Activated CD4-positive, alpha-beta T cell treated with anti-CD3 and anti-CD28 coated beads for 4 hours (primary cell): ENCODE measurements at places on chromosomes 16 and 17.

- no peak for DNase-seq
Observed at GRCh38 chr17:13323990-13324389, 277.7 kb downstream of the HS3ST3A1 start.

- no peak for DNase-seq
Observed at GRCh38 chr16:54933281-54934011, 2.8 kb downstream of the IRX5 start.

- no peak for DNase-seq
Observed at GRCh38 chr16:4859900-4860255, 12.6 kb downstream of the UBN1 start.

DNA sequence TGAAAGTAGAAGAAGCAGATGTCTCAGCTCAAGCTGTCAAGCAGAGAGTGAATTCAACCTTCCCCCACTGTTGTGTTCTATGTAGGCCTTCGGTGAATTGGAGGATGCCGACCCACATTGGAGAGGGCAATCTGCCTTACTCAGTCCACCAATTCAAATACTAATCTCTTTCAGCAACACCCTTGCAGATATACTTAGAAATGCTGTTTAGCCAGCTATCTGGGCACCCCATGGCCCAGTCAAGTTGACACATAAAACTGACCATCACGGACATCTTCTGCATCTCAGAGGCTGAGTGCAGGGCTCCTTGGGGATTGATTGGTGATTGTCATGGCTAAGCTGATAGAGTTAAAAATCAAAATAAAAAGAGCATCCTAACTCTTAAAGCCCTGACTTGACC, 58.3 kb downstream of the IRX3 start:
- no peak for DNase-seq

DNA sequence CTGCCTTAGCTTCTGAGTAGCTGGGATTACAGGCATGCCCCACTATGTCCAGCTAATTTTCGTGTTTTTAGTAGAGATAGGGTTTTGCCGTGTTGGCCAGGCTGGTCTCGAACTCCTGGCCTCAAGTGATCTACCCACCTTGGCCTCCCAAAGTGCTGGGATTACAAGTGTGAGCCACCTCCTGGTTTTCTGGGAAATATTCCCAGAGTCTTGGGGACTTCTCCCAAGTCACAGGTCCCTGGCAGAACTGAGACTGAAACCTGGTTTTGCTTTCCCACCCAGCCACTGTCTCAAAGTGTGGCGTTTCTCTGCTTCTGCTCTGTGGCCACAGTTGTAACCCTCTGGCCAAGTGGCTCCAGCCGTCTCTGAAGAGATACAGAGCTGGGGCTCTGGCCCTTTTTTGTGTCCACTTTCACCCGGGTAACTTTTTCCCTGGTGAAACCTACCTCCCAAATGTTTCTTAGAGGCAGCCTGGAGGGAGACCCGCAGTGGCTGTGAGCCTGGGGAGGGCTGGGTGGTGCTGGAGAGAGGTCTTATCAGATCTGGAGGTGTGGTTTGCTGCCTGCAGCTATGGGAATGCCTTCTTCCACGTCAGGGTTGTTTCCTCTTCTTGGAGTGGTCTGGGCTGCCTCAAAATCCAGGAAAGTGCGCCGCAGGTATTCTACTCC, 5.1 kb downstream of the KSR1 start:
- DNase-seq, result no peak

DNA sequence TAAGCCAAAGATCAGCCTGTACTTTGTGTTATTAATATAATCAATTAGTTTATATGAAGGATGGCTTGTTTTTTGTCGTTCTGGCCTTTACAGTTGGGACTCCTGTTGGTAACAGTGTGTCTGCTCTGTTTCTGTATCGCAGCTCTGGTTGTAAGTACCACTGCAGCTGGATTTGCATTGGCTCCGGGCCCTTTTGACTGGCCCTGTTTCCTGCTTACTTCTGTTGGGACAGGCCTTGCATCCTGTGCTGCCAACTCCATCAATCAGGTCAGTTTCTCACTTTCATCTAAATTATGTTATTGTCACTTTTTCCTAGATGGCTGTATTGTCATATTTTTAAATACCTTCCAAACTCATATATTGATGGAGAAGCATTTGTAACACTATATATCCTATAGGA, 32.7 kb downstream of the COX10 start:
- DNase-seq, result no peak

DNA sequence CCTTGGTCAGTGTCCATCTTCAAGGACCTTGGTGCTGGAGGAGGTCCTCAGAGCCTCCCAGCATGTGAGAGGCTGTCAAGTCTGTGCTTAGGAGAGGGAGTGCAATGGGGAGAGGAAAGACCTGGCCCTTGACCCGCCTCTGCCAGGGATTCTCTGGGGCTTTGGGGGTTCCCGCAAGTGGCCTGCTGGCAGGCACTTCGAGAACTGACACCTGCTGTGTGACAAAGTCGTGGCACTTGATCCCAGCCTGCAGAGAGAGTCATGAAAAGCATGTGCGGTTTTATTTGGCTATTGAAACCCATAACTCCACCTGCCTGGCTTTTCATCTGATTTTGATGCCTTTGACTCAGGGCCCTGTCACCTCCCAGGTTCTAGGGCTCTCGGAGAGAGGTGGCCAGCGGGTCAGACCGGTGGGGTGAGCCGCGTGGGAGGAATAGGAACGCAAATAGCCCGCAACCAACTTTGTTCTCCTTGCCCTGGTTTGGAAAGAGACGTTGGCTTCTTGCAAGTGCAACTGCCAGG, 42.8 kb upstream of the GSE1 start:
- DNase-seq, result no peak

DNA sequence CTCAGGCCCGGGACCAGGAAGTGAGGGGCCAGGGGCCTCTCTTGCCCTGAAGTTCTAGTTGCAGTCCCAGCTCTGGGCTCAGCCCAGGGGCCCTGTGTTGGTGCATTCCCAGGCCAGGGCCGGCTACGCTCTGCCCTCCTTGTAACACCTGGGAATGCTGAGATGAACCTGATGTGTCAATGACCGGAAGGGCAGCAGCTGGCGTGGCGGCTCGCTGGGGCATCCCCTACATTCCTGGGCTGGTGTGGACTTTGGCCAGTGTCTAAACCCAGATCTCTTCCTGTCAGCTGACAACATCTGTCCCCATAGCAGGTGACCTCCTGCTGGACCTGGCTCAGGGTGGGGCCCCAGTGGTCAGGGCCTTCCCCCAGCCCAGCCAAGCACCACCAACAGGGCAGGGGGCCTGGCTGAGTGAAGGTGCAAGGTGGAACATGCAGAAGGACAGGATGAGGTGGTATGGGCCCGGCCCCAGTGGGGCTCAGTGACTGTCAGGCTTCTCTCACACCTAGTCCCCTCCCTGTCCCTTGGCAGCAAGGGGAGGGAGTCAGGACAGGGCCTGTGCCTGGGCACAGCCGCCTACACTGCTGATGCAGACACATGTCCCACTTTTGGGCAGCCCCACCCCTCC, 15.9 kb downstream of the FAM83G start:
- no peak for DNase-seq

DNA sequence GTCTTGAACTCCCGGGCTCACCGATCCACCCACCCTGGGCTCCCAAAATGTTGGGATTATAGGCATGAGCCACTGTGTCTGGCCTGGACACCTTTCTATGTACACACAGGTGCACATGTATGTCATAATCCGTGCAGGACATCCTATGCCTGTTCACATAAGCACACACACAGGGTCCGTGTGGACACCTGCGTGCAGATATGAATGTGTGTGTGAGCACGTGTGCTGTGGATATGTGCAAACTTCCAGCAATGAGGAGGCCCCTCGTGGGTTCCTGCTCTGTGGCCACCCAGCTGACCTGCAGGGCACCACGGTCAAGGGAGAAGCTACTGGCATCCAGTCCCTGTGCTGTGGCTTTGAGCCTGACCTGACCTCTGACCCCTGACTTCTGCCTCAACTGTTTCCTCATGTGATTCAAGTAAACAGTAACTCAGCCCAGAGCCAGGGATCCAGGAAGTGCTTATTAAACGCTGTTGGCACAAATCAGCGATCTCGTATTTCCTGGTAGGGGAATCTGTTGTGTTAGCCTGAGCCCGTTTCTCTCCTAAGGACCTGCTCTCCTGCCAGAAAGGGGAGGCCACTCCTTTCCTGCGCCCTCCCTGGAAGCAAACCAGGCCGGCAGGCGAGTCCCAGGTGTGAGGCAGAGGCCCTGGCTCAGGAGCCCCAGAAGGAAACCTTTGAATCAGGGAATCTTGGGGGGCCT, 6.5 kb downstream of the CPNE7 start:
- no peak for DNase-seq

- peak; percentile 63 for DNase-seq
Observed at GRCh38 chr16:87780385-87780989, 14.7 kb upstream of the KLHDC4 start.

DNA sequence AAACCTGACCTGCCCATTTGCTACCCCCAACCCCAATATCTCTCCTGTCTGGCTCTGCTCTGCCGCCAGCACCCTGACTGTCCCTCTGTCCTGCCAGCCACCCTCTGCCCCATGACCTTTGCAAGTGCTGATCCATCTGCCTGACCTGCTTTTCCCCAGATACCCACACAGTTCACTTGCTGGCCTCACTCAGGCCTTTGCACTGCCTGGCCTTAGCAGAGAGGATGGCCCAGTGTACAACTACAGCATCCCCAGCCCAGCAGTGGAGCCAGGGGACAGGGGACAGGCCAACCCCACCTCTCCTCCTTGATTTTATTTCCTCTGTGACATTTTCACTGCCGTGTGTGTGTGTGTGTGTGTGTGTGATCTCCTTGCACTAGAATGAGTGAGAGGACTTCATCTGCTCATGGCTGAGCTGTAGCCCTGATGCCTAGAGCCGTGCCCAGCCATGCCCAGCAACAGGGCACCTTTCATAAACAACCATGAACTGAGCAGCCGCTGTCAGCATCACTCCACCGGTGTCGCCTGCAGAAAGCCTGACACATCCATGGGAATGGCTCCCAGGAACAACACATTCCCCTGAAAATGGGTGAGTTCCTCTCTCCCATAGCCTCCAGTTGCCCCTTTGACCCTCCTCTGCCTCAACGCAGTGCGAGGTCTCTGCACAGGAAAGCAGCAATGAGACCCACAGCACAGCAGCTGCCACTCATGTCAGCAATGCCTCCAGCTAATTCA, 36.0 kb upstream of the RBFOX3 start:
- no peak for DNase-seq
